Stimulated activated CD8-positive, alpha-beta memory T cell treated with anti-CD3 and anti-CD28 coated beads, Interleukin-7, amount 100 ng/mL, for 48 hours (primary cell): ENCODE measurements at places on chromosomes 16 and 17.

DNA sequence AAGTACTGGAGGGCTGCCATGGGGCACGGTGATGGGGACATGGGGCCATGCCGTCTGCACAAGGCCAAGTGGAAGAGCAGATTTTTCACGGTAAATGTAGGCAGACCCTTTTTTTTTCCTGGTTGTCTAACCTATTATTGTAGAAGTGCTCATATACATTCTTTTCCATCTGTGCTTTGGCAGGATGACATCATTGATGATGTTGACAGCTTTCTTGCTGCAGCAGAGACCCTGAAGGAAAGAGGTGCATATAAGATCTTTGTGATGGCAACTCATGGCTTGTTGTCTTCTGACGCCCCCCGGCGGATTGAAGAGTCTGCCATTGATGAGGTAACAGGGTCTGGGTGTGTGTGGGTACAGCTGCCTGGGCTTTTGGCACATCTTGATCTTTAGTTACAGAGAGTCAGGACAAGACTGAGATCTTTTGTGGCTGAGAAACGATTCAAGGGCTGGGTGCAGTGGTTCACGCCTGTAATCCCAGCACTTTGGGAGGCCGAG is 23.3 kb upstream of the SLC5A10 start:
- DNase-seq: no peak

DNA sequence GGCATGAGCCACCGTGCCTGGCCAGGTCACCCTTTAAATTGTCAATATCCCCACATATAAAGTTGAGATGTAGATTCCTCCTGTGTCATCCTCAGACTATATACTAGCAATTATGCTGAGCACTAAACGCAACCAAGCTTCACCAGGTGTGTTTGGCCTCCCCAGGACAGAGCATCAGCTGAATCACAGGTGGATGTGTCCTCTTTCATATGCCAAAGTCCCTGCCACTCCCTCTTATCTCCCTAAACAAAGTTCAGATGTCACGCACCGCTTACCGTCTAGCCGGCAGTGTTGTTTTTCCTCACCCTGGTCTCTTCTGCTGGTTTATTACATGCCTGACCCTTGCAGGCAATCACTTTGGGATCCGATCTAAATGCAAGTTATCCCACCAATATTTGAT is 43.8 kb upstream of the ARHGAP44 start:
- no peak for DNase-seq

DNA sequence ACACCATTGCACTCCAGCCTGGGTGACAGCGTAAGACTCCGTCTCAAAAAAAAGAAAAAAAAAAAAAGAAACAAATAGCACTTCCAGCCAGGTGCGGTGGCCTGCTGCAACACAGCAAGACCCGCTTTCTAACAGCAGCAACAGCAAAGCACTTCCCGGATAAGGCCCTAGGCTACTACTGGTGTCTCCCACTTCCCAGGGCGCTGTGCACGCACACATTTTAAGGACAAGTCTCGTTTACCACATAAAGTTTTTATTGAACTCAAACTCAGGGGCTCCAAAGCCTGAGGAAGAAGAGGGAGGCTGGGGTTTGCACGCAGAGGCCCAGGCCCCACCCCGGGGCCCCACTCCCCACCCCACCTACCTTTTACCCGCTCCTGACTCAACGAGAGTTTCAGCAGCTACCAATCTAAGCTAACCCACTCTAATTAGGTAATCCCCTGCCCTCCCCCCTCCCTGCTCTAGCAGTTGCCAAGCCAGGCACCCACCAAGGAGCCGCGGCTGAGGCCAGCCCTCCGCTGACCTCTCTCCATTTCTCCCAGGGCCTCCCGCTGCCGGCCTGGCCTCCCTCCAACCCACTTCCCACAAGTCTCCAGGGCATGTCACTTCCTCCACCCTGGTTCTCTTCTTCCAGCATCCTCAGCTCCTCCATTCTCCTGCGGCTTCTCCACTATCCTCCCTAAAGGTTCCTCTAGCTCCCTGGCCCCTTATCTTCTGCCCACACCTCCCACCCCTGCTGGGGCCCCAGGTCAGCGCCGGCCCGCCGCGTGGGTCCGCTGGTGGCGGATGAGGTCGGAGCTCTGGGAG is 2.4 kb downstream of the ZNF768 start:
- DNase-seq: no peak

- DNase-seq: no peak
These were observed 444.2 kb downstream of the SOX9 start for GRCh38 chr17:72565006-72565405.

DNA sequence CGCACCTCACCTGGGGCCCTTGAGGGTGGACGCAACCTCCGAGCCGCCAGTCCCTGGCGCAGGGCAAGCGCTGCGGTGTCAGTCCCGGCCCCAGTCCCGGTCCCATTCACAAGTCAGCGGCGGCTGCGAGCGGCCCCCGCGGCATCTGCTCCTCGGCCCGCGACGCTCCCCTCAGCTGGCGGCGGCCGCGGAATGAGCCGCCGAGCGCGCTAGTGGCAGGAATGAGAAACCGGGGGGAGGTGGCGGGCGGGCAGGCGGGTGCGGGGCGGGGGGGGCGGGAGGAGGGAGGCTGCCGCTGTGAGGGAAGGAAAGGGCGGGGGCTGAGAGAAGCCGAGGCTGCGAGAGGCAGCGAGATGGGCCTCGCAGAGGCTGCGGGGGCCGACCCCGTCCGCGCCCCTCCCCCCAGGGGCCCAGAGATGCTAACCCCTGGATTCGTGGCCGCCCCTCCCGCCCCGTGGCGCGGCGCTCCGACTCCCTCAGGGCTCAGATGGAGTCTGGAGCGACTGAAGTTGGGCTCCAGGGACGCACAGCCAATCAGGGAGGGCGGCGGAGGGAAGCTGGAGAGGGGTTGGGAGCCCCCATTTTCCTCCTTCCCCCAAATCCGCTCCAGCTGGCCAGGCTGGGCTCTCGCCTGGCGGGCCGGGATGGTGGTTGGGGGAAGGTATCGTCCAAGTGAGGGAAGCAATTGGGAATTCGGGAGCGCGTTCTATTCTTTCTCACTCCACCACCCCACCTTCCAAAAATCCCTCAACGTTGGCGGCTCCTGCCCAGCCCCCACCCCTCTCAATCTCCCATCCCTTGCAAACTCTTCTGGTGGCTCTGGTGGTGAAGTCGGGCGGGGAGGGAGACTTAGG is at the start of gene CDH11:
CDH11 (minus strand) TSS at position 194 of the 854 bp plus-strand sequence. CDS start 117,194 bp downstream, outside the sequence.
- DNase-seq: no peak

DNA sequence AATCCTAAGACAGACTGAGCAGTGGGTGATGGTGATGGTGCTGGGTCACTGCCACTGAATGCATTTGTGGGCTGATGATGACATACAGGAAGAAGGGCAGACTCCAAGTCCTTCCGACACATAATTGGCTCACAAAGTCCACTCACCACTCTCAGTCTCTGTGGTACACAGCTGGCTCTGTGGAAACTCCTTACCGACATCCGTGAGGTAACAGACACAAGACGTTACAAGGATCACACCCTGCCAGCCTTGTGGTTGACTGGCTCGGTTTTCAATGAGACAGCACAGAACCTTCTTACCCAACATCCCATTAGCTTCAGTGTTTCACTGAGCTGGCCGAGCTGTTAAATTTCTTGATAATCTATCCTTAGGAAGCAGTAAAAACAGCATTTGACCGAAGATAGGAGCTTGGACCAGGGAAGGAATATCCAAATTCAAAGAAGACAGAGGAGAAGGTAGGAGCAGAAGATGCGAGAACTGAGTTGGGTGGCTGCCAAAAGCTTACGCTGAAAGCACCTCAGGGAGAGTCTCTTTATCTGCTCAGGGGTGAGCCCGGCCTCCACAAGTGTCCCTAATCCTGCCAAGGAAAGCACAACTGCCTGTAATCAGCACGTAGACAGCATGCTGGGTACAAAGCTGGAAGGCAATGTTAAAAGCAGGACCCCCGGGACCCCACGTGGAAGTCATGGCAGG is 5.5 kb upstream of the MXRA7 start:
- DNase-seq: peak; percentile 53

DNA sequence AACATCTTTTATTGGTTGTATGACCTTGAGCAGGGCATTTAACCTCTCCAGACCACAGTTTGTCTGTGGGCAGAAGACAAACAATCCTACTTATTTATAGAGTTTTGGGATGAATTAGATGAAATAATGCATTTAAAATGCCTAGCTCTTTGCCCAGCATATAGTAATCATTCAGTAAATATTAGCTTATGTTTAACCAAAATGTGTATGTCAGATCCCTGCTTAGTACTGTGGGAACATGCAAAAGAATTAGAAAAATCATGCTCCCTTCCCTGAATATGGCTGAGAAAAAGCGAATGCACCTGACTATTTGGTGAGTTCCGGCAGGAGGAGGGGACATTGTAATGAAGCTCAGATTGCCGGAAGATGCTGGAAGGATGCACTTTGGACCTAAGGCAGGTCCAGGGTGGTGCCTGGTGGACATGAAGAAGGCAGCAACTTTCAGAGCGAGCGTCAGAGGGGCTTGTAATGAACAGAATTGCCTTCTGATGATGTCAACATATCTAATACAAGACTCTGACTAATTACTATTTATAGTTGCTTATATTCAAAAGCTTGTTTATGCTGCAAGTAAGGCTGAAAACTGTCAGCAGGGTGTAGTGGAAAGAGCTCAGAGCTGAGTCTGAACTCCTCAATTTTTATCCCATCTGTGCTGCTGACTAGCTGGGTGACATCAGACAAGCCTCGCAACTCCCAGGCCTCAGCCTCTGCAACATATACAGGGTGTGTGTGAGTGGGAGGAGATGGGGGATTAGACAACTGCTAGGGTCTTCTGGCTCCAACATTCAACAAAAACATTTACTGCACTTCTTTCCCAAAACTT is 221.2 kb downstream of the PRKCA start:
- no peak for DNase-seq
